ENCODE measurements at places on chromosomes 16 and 17. TPM values are rescaled to one million over a fixed set of nuclear protein-coding genes. Genes with fewer than 3 reads are reported as not detected.

- no peak for DNase-seq
Observed at GRCh38 chr16:80971819-80972218, 34.9 kb downstream of the CMC2 start.

Gene CEP112
- total RNA-seq, result 4.7 TPM

Gene RASL10B
- total RNA-seq, result 13.3 TPM

Gene ADGRG3
- total RNA-seq, result not detected

GRCh38 chr17:77548967-77549366 lies 408.2 kb downstream of the SEC14L1 start:
- DNase-seq, result no peak

- no peak for DNase-seq
Observed at GRCh38 chr16:841455-842060, 41.0 kb upstream of the GNG13 start.
